Omental fat pad (tissue), 4 donors: ENCODE measurements at places on chromosomes 1 and 21. TPM values are rescaled to one million over a fixed set of nuclear protein-coding genes. Genes with fewer than 3 reads are reported as not detected.

SLC6A9 gene
- total RNA-seq: 4.9 TPM

CRABP2 gene
- total RNA-seq: 8.8 TPM

CCDC190 gene
- total RNA-seq: not detected

TNFSF4 gene
- 0.36 TPM for total RNA-seq

OLFM3 gene
- not detected for total RNA-seq

TFF1 gene
- total RNA-seq: not detected

SELP gene
- 74.5 TPM for total RNA-seq

CR2 gene
- total RNA-seq: 0.46 TPM

CD84 gene
- total RNA-seq: 11.4 TPM

TOR1AIP1 gene
- total RNA-seq: 58.3 TPM

NUP210L gene
- 0.09 TPM for total RNA-seq
